ENCODE measurements at places on chromosomes 7 and 10.
A peak's percentile ranks its signal among the peaks of the same experiment; 100 is the strongest.

DNA sequence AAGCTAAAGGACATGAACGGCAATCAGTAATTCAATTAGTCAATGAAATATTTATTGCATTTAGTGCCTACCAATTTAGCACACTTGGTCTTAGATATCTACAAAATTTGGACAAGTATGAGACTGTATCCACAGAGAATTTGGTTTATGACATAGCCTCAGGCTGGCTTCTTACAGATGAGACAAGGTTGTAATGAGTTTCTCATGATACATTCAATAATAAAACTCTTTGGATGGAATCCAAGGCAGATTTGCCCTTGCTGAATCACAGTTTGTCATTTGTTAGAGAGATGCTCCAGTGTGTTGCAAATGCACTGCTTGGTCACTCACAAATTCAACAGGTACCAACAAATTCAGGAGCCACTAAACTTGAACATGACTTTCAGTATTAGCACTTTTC lies 162.5 kb downstream of the GPR37 start:
- DNase-seq: no peak

GRCh38 chr7:34757570-34758110 lies 99.6 kb downstream of the NPSR1 start:
- DNase-seq: no peak

DNA sequence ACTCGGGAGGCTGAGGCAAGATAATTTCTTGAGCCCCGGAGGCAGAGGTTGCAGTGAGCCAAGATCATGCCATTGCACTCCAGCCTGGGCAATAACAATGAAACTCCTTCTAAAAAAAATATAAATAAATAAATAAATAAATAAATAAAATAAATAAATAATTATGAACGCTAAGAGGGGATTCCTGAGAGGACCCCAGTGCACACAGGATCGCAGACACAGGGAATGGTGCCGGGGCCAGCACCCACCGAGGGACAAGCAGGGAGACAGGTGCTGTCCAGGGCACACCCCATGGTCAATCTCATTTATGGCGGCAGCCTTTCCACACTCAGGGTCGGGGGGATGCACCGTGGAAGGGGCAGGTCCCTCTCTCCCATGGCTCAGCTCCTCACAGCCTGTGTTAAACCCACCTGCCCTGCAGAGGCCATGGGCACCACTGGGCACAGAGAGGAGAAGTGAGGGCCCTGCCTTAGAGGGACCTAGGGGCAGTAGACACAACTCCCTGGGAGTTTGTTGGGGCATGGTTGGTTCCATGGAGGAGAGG lies 2.2 kb upstream of the RAMP3 start:
- DNase-seq: no peak

GRCh38 chr7:122304996-122305421 lies 459 bp upstream of the FEZF1 start:
- peak; percentile 60 for DNase-seq

DNA sequence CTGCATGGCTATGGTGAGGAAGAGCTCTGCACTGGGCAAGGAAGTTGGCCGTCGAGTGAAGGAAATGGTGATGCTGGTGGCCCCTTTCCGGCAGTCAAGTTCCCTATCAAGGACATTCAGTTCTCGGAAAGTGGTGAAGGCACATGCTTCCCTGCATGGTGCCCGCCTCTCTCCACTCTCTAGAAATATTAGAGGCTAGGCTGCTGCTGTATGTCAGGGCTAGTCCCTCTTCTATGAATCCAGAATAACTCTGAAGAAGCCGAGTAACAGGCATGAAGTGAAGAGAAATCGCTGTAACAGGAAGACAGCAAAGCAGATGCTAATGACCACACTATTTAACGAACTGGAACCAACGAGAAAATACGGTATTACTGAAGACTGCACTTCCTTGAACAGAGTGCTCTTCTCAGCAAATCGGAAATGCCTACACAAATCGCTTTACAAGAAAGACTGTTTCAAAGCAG lies 5.4 kb downstream of the IDI1 start:
- no peak for DNase-seq

GRCh38 chr10:125549653-125550052 lies 133.3 kb downstream of the TEX36 start:
- DNase-seq: no peak

- DNase-seq: no peak
Observed at GRCh38 chr7:132244903-132245480, 331.3 kb downstream of the PLXNA4 start.

- no peak for DNase-seq
Observed at GRCh38 chr7:27947586-27948278, 207.8 kb downstream of the TAX1BP1 start.

- DNase-seq: no peak
Observed at GRCh38 chr7:141715018-141715417, 6.9 kb downstream of the WEE2 start.

GRCh38 chr7:50333221-50333651 lies 28.7 kb downstream of the IKZF1 start:
- DNase-seq: peak; percentile 27

DNA sequence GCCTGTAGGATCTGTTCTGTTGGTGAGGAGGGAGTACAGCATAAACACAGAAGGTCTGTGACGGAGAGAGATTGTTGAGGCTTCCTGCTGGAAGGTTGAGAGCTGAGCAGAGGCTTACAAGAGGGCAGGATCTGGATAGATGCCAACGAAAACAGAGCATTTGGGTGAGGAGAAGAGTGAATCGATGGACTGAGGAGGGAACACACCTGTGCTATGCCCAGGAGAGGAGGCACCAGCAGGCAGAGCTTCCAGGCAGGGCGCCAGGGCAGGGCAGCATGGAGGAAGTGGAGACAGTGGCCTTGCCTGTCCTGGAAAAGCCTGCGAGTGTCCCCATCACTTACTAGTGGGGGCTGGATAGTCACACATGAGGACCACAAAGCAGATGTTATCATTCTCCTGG lies 282.9 kb downstream of the PAXIP1 start:
- DNase-seq: no peak

GRCh38 chr7:96532428-96532935 lies 177.2 kb downstream of the SEM1 start:
- no peak for DNase-seq

- no peak for DNase-seq
Observed at GRCh38 chr7:100384628-100385294, 11.5 kb downstream of the PILRA start.

- no peak for DNase-seq
Observed at GRCh38 chr10:70722820-70723424, 50.6 kb downstream of the ADAMTS14 start.

DNA sequence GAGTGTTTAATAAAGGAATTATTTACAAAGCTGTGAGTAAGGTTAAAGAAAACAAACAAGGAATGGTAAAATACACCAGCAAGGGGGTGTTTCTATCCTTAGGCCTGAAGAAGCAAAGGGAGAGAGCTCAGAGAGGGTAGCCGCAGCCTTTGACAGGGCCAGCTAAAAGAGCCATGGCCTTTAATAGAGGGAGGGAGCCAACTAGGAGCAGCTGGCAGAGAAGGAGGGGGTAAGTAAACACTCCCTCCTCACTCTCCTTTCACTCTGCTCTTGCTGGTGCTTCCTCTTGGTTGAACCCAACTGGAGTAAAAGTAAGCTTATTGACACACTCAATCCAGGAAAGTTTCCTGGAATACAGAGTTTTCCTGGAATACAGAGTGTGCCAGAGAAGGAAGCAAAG lies 87.5 kb downstream of the CH25H start:
- DNase-seq: peak; percentile 18

- no peak for DNase-seq
Observed at GRCh38 chr7:135795846-135796570, 47.4 kb upstream of the FAM180A start.

DNA sequence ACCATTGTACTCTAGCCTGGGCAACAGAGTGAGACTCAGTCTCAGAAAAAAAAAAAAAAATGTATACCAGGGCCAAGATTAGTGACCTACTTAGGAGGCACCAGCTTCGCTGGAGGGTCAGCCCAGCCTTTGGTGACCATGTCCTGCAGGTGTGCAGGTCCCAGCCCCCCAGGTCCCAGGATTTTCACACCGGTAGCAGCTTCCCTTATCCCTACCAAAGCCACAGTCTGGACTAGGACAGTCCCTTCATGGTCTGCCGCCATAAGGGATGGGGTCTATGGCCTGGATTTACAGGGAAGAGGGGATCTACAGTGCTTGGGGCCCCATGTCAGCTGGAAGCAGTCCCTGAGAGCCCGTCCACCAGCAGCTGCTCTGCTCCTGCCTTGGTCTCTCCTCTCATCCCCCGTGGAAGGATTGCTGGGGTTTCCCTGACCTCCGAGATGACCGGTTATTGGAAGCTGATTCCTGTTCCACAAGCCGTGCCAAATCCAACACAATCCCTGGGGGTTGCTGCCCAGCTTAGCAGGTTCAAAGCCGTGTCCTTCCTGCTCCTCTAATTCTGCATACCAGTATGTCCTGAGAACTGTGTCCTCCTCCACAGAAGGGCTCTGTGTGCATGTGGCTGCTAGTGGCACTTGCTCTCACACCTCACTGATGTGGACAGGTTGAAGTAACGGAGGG lies 11.0 kb upstream of the NDUFB2 start:
- DNase-seq: no peak

DNA sequence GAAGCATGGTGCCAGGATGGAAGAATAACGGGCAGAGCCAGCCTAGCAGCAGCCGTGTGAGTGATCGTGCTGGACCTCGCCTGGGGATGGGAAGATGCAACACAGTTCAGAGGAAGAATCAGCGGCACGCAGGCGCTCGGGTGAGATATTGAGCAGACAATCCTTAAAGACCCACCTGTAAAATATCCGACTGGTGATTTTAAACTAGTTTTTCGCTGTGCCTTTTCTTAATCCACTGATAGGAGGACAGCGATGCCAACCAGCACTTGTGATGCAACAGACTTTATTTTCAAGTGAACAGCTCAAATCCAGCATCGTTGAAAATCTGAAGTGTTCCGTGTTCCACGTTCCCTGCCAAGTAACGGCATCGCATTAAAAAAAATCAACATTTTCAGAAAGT lies 214.7 kb downstream of the TEX36 start:
- DNase-seq: no peak

GRCh38 chr7:82054544-82054943 lies 284.7 kb upstream of the HGF start:
- no peak for DNase-seq

GRCh38 chr7:44764081-44764480 lies 15.4 kb downstream of the ZMIZ2 start:
- no peak for DNase-seq

DNA sequence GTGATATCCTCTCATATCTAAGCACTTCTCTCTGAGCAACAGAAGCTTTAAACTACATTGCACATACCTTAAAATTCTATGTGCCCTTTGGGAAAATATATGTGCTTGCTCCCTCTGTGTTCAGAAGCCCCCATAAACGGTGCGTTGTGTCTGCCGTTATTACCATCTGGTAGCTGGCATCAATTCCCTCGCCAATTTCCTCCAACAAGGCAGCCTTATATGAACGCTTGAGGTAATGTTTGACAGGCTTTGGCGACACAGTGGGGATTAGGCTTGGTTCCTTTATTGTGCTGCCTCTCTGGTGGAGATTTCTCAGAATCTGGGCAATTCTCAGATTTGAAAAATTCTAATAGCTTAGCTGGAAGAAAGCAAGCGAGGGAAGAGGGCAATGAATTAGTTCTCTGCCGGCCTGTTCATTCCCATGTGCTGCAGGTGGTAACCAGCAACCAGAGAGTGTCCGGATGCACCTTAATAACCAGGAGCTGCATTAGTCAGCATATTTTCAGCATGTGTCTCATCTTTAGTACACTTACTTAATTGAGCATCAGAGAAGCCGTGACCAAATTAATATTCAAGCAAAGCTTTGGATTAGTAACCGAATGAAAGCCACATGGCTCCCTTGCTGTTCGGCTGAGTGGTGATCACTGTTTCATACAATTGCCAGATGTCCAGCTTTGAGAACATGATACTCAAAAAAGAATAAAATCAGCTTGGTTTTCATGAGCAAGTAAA lies 7.3 kb upstream of the PPP1R17 start:
- DNase-seq: no peak

DNA sequence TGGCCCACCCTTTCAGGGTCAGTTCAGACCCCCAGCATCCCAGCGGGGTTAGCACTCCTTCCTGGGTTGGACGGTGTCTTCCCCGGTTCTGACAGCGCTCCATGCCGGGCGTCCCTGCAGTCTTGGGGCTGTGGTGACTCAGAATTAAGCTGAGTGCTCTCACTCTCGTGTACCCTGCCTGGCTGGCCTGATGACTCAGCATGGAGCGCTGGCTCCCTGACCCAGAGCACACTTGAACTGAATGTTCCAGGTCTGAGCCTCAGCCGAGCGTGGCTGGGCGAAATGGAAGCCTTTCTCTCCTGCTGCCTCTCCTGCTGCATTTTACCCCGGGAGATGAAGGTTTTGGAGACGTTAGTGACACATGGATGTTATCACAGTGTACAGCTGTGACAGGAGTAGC lies 7.1 kb downstream of the BAG3 start:
- DNase-seq: peak; percentile 37

GRCh38 chr7:18927134-18927533 lies 190.3 kb downstream of the TWIST1 start:
- no peak for DNase-seq

GRCh38 chr7:66205741-66206090 lies 582 bp downstream of the TPST1 start:
- DNase-seq: peak; percentile 27

DNA sequence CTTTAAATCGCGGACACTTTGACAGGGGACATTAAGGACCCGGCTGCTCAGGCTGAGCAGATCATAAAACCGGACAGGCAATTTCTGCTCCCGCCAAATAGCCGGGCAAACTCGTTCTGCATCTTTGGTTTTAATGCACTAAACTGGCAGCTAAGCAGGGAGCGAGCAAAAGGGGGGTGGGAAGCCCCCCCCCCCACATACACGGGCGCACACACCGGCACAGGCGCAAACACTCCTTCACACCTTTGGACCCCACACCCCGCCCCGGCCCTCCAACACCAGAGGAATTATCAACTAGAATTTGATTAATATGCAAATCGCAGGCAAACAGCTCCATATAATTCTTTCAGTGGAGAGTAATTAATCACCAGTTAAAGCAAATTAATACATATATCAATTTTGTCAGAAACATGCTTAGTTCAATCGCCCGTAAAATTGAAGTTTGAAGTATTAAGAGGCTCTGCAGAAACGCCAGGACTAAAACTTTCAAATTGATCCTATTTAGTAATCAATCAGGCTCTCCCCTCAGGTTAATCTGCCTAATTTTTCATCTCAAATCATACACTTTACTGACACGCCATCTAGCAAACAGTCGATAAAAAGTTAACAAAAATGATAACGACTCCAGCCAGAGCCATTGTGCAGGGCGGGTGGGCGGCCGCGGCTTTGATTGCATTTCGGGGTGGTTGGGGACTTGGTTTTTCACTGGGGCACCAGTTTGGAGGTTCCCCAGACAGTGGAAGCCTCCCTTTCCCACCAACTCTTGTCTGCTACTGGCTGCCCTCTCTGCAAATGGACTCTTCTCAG lies 9.9 kb downstream of the LBX1 start:
- no peak for DNase-seq

GRCh38 chr10:51137756-51138529 lies 63.7 kb downstream of the PRKG1 start:
- DNase-seq: no peak

GRCh38 chr7:2052657-2053048 lies 180.1 kb downstream of the MAD1L1 start:
- DNase-seq: no peak

GRCh38 chr10:99303899-99304861 lies 25.0 kb upstream of the CNNM1 start:
- no peak for DNase-seq
